ENCODE measurements at places on chromosomes 2 and 18. TPM values are rescaled to one million over a fixed set of nuclear protein-coding genes. Genes with fewer than 3 reads are reported as not detected.

The PROM2 gene
- total RNA-seq: 1.1 TPM

The VWC2L gene
- not detected for total RNA-seq

The GCG gene
- not detected for total RNA-seq

The KRTCAP3 gene
- total RNA-seq: not detected

The CD8B2 gene
- total RNA-seq: not detected

The APLF gene
- 11.1 TPM for total RNA-seq

The BUB1 gene
- total RNA-seq: 1.1 TPM

Measured in sigmoid colon (tissue), 7 donors.